ENCODE measurements at places on chromosomes 2 and 18.

- H3K4me1 ChIP-seq: peaks cover 22% of the 10 kb centered on the region
- H3K27ac ChIP-seq: peak overlapping the region; percentile 67
- peaks cover 20% of the 10 kb centered on the region for H3K36me3 ChIP-seq
- peak overlapping the region; percentile 57 for H3K4me3 ChIP-seq
- DNase-seq: peak; percentile 8
These were observed 144.7 kb downstream of the TRIB2 start for GRCh38 chr2:12861344-12861930.

- no peaks in the 10 kb centered on the region for H3K36me3 ChIP-seq
- H3K4me3 ChIP-seq: no peak overlapping the region
- H3K27ac ChIP-seq: no peak overlapping the region
- no peak for DNase-seq
- no peaks in the 10 kb centered on the region for H3K27me3 ChIP-seq
- peaks cover 12% of the 10 kb centered on the region for H3K4me1 ChIP-seq
These were observed 26.5 kb upstream of the FAM117B start for GRCh38 chr2:202608142-202608852.

DNA sequence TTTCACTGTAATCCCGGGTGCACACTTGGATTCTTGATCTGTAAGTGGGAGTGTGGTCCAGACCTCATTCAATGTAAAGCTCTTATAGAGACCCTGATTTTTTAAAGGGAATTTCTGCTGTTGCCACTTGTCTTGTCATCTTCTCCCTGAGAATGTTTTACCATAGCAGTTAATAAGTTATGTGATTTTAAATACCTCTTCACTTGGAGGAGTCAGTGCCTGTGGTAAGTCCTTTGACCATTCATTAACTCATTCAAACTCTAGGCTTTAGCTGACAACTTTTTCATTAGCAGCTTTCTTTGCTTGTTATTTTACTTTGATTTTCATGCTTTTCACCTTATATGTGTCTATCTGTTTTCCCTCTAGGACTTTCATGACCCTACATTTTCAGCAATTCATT lies 51.3 kb downstream of the FMNL2 start:
- peaks cover 7% of the 10 kb centered on the region for H3K27me3 ChIP-seq
- H3K4me1 ChIP-seq: no peaks in the 10 kb centered on the region
- H3K36me3 ChIP-seq: no peaks in the 10 kb centered on the region

DNA sequence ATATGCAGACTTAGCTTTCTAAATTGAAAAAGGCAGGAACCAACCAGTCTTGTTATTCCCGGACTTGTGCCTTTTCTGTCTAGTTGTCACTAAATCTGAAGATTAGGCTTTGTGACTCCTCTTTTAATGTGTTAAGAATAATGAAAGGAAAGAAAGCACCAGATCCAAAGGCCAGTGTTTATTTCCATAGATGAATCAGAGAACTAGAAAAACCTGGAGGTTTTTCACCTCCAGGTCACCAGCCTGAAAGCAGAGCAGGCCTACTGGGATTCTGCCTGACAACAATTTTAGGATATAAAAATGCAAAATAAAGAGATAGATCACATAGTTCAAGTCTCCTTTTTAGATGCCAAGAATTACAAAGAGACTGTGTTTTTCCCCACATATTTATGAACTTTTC lies 160.4 kb downstream of the GULP1 start:
- H3K4me1 ChIP-seq: no peaks in the 10 kb centered on the region
- no peak overlapping the region for H3K27ac ChIP-seq
- no peaks in the 10 kb centered on the region for H3K36me3 ChIP-seq
- no peak overlapping the region for H3K4me3 ChIP-seq
- no peaks in the 10 kb centered on the region for H3K27me3 ChIP-seq
- DNase-seq: no peak

DNA sequence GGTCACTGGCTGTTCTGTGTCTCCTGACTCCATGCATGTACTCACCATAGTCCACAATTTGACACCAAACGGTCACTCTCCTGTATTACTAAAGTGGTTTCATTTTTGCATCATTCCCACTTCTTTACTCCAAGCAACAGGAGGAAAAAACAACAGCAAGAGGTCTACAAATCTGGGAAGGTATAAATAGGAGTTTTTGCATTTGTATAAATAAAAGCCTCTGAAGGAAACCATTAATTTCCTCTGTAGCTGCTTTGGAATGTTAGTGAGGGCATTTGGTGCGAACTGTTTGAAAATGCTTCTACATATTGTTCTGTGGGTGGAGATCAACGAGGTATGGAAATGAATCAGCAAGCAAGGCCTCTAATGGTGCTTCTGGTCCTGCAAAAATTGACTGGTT lies 148.5 kb upstream of the DLX2 start:
- H3K4me3 ChIP-seq: no peak overlapping the region
- DNase-seq: no peak
- peaks cover 19% of the 10 kb centered on the region for H3K4me1 ChIP-seq
- no peak overlapping the region for H3K27ac ChIP-seq
